ENCODE measurements at places on chromosomes 1 and 21.
A peak's percentile ranks its signal among the peaks of the same experiment; 100 is the strongest.

- no peak for DNase-seq
Measured at GRCh38 chr1:160075836-160076235, 5.5 kb upstream of the KCNJ9 start.

GRCh38 chr1:199747984-199748383 lies 279.5 kb upstream of the NR5A2 start:
- no peak for DNase-seq

- no peak for DNase-seq
Measured at GRCh38 chr1:234932511-234933430, 195.9 kb downstream of the TOMM20 start.

DNA sequence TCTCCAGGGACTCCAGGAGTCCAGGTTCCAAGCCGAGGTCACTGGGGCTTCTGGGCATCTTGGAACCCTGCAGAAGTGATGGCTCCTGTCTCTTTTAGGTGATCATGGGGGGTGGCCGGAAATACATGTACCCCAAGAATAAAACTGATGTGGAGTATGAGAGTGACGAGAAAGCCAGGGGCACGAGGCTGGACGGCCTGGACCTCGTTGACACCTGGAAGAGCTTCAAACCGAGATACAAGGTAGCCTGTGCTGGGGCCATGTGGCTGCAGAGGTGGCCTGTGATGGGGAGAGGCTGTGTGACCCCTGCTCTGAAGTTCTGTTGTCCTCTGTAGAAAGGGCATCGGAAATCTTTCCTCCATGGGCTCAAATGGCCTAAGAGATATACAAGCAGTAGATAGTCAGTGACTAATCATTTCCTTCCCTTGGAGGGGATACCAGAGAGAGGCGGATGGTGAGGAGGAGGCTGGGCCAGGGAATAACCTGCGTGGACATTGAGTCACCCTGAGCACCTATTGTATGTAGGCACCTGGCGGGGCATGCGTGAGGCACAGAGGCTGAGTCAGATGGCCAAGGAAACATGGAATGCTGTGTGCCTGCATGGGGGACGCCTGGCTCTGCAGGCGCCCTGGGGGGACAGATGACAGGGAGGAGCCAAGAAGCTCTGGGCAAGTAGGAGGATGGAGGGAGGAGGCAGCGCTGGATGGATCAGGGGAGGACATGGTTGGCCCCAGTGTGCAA lies 59.0 kb downstream of the ALPL start:
- DNase-seq: peak; percentile 62

- DNase-seq: peak; percentile 0
Measured at GRCh38 chr1:79811173-79811572, 804.6 kb upstream of the ADGRL4 start.

DNA sequence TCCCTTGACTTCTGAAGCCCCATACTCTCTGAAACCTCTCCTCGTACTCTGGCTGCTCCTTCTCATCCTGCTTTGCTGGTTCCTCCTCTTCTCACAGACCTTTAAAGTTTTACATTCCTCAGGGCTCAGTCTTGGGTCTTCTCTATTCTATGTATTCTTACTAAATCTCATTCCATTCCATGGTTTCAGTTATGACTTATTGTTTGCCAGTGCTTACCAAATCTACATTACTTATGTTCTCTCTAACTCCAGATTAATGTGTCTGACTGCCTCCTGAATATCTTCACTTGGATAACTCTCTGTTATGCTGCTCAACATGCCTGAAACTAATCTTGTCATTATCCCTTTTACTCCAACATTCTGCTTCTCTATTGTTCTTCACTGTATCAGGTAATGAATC lies 5.4 kb upstream of the SLC35D1 start:
- DNase-seq: no peak

- DNase-seq: no peak
Measured at GRCh38 chr1:46703927-46704641, 14.8 kb downstream of the EFCAB14 start.

DNA sequence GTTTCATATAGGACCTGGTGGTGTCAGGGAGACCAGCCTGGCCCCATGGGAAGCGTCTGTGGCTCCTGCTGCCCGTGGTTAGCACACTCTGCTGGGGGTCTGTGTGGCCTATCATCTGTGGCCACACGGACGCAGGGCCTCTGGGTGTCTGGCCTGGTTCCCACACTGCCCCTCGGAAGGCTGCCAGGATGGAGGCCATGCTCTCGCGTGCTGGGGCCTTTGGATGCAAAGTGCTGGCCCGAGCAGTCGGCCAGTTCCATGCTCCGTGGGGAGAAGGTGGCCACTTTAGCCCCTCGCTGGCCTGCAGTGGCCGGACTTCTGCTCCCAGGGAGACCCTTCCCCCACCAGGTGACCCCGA lies 20.8 kb upstream of the LRRC3 start:
- no peak for DNase-seq

DNA sequence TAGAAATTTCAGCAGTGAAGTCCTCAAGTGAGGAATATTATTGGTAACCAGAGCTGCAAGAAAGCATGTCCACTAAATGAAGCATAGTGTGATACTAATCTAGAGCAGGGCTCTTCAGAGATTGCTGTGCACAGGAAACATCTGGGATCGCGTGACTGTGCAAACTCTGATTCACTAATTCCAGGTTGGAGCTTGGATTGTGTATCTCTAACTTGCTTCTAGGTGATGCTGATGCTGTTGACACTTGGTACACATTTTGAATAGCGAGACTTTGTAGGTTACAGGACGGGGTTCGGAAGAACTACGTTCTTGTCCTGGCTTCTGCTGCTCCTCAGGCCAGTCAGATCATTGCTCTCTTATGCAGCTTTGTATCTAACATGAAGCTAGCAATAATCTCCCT lies 66.5 kb downstream of the PRRX1 start:
- DNase-seq: no peak

- DNase-seq: no peak
Measured at GRCh38 chr1:201542309-201543035, 3.5 kb downstream of the NAV1 start.

DNA sequence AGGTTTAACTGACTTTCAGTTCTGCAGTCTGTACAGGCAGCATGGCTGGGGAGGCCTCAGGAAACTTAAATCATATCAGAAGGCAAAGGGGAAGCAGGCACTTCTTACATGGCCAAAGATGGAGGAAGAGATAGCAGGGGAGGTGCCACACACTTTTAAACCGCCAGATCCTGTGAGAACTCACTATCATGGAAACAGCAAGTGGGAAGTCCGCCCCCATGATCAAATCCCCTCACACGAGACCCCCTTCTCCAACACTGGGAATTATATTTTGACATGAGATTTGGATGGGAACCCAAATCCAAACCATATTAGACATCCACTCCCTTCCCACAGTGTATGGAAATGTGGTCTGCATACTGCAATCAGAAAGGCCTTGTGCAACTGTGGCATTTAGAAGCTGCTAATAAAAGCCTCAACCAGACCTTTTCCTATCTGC lies 148.2 kb downstream of the FCRL5 start:
- DNase-seq: no peak

GRCh38 chr21:44867999-44868700 lies 5.3 kb downstream of the PTTG1IP start:
- DNase-seq: no peak

GRCh38 chr1:56173736-56174135 lies 405.6 kb downstream of the PLPP3 start:
- no peak for DNase-seq

- no peak for DNase-seq
Measured at GRCh38 chr1:78143152-78143551, 97.4 kb downstream of the GIPC2 start.

DNA sequence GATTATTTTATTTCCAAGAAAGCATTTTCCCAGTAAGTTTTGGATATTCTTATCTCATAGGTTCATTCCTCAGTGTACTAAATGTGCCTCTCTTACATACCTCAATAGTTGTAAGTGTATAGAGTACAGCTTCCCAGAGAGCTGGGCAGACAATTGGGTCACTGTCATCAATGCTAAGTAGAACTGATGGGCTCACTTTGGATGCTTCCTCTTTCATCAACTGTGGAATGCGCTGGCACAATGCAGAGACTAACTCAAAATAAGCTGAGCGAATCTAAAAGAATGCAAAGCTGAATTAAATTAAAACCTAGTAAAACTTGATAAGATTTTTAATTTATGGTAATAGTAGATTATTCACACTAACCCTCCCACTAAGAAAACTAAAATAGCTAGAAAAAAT lies 21.5 kb downstream of the LTN1 start:
- no peak for DNase-seq

GRCh38 chr21:34894401-34894800 lies 154.7 kb downstream of the RUNX1 start:
- no peak for DNase-seq

DNA sequence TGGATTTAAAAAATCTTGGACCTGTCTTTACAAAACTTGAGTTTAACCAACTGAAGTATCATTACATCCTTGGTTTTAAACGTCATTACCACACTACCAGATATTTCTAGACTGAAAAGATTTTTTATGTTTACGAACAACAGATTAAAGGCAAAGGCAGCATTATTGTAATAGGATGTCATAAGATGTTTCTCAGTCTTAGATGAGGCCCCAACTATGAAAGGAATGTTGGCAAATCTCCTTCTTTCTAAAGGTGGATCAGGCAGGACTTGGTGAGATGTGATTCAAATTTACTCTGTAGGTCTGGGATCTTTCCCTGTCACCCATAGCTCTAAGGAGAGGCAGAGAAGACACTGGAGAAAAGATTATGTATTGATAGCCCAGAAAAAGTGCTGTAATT lies 417.9 kb downstream of the PTBP2 start:
- DNase-seq: no peak

DNA sequence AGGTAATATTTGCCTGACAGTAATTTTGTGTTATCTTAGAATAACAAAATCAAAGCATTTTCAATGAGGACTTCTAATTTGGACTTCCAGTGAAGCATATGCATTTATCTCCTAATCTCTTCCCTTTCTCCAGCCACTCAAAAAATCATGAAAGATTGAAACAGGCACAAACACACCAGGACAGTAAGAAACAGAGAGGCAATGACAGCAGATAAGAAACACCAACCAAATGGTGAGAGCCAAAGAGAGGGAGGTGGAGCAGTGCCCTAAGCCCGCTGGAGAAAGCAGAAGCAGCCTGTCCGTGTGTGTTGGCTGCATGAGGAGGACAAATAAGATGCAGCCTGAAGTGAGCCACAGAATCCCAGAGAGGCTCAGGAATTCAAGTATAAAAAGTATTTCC lies 39.0 kb downstream of the SLC44A3 start:
- DNase-seq: no peak

GRCh38 chr1:22485431-22485830 lies 33.8 kb downstream of the ZBTB40 start:
- DNase-seq: no peak

GRCh38 chr1:177480741-177481305 lies 310.1 kb downstream of the BRINP2 start:
- DNase-seq: no peak

DNA sequence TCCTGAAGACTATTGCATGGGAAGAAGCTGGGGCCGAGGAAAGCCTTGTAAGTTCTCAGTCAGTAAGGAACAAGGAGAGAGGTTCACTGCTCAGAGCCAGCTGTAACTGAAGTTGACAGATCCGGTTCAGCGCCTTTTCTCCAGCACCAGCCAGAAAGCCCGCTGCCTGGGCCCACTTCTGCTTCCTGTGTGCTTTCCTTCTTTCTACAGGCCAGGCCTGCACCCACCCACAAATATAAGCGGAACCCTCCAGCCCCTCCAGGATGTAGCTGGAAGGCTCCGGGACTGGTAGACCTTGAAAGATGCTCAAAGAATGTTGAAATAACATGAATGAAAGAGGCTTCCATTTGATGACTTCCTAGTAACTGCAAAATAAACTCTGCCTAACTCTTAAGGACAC lies 38.8 kb downstream of the PARP1 start:
- DNase-seq: no peak

DNA sequence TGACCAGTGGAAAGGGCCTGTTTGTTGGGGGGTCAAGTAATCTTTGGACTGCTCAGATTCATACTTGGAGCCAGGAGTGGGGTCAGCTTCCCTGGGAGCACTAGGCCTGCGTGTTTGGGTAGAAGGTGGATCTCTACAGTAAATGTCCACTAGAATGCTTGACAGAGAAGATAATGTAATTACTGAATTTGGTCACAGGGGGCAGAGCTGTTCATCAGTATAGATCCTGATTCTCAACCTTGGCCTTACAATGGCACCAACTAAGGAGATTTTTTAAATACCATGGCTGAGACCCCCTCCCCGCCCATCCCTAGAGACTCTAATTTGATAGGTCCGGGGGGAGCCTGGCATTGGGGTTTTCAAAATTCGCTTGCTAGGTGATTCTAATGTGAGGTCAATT lies 217.5 kb upstream of the PLXNA2 start:
- DNase-seq: no peak

DNA sequence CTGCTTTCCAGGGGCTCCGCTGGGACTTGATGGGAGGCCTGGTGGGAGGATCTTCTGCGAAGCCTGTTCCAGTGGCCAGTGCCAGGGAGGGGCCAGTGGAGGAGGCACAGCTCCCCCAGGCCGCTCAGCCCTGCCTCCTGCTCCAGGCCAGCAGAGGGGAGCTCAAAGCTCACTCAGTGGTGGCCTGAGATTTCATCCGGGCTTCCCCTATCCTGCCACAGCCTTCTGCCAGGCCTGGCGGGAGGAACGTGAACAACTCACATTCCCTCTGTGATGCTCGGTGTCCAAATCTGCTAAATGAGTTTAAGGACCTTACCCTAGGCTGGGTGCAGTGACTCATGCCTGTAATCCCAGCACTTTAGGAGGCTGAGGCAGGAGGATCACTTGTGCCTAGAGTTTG lies 3.3 kb downstream of the CLCNKB start:
- no peak for DNase-seq

- no peak for DNase-seq
Measured at GRCh38 chr1:183597656-183598347, 7.5 kb upstream of the NCF2 start.

DNA sequence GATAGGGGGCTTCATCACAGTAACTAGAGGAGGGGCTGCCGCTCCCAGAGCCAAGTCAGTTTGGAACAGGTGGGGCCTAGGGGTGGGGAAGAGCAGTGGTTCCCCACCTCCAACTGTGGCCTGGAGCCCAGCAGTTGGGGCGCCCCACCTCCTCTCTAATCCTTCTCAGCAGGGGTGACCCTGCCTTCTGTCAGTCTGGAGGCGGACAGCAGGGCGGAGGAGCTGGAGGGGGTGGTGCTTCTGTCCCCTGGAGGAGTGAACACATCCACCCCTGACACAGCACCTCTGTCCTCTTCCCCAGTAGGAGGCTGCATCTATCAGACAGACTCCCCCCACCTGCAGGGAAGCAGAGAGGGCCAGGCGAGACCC lies 73.8 kb downstream of the MRPL37 start:
- DNase-seq: no peak
